ENCODE measurements at places on chromosomes 7 and 10.
A peak's percentile ranks its signal among the peaks of the same experiment; 100 is the strongest.

- no peak for DNase-seq
These were observed 2.7 kb downstream of the EPHA1 start for GRCh38 chr7:143406002-143406357.

DNA sequence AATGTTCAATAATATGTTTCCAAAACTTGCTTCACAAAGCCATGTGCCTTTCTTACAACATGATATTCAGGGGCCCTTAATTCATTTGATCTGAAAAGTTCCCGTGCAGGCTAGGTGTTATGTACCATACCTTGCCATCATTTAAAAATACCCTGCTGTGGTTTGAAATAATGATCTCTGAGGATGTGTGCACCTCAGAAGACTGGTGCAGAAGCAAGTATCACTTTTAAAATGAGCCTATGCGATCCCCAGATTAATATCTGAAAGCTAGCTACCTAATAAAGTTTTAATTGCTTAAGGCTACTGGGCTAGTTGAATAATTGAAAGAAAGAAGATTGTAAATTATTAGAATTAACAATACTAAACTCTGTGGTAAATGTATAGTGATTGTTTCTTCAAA is 262.4 kb downstream of the CDK14 start:
- DNase-seq = no peak

GRCh38 chr10:96720422-96721206 is at the start of gene PIK3AP1:
TSS of gene PIK3AP1 (minus strand) at chr10:96720514. CDS start at chr10:96720394, 120 bp downstream.
- peak; percentile 70 for DNase-seq

DNA sequence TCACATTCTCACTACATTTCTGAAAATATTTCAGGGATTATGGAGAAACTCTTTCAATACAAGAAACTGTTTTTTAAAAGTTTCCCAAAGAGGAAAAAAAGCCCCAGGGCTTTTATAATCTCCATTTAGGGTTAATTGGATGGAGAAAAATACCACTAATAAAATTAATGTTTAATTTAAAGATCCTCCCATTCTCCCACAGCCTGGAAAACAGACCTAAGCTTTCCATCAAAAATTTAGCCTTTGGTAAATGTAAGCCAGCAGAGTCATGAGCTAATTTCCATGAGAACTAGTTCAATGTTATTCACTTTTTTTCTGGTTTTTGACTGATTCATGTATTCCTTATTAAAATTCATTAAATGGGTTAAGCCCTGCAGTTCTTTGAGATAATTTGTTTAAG is 408.7 kb downstream of the PHTF2 start:
- DNase-seq = no peak

- no peak for DNase-seq
These were observed 240.7 kb downstream of the TSPAN12 start for GRCh38 chr7:120617275-120617674.

DNA sequence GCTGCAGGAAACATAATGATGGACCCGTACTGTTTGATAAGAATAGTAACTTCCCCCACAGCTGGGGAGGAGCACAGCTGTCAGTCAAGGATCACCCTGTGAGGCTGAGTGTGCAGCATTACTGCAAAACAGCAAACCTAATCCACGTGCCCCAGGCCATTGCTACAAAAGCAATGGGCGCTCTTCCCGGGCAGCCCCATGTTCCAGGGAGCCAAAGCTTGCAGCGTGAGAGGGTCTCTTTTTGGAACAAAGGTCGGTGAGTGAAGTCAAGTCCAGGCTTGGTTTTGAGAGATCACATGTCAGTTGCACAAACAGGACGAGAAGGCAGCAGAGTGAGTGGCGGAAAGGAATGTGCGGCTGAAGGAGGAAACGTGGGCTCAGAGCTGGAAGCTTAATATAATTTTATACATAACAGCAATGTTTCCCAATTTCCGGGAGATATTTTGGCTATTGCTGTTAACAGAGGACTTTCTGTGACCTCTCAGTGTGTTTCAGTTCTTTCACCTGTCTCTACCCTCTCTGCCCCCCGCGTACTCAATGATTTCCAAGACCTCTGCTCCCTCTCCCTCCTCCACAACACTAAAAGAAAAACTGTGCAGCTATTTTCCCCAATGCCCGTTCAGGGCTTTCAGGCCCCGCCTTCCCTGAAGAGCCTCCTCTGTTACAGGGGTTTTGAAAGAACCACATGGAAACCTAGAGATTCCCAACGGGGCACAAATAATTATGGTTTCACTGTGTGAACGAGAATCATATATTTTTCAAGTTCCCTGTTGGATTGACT is 128.9 kb downstream of the MTPAP start:
- no peak for DNase-seq

GRCh38 chr10:12712293-12712983 is 289.1 kb downstream of the CCDC3 start:
- no peak for DNase-seq

- DNase-seq = no peak
These were observed 326.9 kb downstream of the GPAM start for GRCh38 chr10:111856631-111857030.

DNA sequence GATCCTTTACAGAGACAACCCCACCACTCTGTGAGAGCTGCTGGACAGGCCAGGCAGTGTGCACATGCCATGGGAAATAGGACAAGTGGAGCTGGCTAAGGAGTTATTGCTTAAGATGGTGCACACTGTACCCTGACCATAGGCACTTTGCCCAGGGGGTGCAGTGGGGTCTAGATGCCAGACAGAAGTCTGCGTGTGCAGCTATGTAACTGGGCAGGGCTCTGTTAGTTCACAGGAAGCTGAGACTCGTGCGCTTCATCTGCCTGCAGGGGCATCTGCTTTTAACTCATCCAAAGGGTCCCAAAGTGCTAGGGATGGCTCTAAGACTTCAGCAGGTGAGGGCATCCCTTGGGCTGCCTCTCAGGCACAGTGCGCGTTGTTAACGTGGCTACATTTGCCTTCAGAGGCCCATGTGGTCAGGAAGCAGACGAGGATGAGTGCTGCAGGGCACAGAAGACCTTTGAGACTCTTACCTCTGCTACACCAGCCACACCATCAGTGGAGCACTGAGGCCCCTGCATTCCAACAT is 77.7 kb upstream of the GPR26 start:
- no peak for DNase-seq

GRCh38 chr10:30028006-30028737 is 31.2 kb downstream of the JCAD start:
- peak; percentile 6 for DNase-seq

GRCh38 chr10:92880917-92881316 is 32.6 kb downstream of the EXOC6 start:
- DNase-seq = no peak

DNA sequence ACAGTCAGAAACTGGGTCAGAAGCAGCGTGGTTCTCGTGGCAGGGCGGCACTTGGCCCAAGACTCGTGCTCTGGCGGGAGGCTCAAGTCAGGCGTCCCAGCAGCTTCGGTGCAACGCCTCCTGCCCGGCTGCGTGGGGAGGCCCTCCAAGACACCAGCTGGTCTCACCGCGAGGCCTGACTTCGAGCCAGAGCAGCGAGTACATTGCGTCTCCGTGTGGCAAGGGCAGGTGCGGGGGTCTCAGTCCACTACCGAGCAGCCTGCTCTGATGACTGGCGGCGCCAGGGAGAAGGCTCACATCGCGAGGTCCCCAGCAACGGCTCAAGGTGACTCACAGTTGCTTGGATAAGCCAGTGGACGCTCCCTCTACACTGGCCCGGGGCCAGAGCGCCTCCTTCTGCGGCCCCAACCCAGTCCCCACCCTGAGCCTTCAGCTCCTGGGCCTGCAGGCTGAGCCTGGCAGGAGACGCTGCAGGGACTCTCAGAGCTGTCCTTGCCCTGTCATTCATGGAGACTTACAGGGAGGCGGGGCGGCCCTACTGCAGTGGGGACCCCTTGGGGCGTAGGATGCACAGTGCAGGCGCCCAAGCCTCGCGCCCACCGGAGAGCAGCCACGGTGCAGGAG is 41.9 kb upstream of the PRKAR1B start:
- DNase-seq = no peak

GRCh38 chr7:120582916-120583315 is 275.0 kb downstream of the TSPAN12 start:
- no peak for DNase-seq

Measured in CD4-positive, alpha-beta T cell treated with Interleukin-1 beta for 1 hour (primary cell).